ENCODE measurements at places on chromosomes 13 and 19.

DNA sequence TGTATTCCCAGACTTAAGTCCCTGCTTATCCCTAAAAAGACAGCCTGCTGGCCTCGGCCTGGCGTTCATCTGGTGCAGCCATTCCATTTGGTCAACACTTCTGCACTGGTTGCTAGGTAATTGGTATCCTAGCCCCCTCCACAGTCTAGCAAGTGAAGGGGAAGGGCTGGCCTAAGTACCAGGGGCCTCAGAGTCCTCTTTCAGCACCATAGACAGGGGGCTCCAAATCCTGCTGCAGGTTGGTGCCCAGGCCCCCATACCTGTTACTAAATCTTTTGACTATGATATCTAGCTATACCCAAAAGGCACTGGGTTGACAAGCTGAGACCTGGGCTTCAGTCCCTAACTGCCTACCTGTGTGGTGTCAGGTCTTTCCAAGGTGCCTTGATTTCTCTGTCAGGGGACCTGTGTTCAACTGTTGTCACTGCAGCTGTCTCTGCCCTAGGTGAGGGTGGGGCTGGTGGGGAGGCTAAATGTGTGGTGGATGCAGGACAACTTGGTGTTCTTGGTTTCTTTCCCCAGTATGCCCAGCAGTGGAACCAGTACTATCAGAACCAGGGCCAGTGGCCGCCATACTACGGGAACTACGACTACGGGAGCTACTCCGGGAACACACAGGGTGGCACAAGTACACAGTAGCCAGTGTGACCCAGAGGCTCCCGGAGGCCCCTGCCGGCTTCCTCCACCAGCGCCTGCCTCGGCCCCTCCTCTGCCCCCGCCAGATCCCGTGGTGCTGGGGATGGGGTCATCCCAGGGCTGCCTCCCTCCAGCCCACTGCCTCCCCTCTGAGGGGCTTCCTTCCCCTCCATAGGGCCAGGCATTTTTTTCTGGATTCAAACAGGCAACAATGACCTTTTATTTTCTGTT, 3.8 kb upstream of the CCDC97 start:
- DNase-seq, result no peak

DNA sequence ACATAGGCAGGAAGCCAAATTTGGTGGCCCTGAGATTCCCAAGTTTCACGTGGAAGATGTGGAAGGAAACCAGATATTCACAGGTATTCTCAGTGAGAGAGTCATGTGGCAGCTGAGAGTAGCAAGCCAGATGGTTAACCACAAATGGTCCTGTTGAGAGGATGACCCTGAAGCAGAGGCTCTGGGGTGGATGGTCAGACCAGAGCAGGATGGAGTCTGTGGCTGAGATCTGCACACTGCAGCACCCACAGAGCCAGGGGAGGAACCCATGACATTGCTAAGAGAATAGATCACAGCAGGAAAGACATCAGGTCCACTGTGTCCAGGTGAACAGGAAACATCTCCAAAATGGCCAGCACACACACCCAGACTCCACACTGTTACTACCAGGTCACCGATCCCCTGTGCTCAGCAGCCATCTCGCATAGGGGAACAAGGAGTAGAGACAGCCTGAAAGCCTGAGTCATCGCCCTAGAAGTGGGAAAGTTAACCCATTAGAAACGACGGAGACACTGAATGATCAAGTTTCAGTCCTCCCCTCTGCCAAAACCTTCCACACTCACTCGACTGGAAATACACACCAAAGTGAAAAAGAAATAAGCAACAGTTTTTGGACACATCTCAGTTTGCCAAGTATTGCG, 160.0 kb downstream of the RBM26 start:
- DNase-seq, result no peak

DNA sequence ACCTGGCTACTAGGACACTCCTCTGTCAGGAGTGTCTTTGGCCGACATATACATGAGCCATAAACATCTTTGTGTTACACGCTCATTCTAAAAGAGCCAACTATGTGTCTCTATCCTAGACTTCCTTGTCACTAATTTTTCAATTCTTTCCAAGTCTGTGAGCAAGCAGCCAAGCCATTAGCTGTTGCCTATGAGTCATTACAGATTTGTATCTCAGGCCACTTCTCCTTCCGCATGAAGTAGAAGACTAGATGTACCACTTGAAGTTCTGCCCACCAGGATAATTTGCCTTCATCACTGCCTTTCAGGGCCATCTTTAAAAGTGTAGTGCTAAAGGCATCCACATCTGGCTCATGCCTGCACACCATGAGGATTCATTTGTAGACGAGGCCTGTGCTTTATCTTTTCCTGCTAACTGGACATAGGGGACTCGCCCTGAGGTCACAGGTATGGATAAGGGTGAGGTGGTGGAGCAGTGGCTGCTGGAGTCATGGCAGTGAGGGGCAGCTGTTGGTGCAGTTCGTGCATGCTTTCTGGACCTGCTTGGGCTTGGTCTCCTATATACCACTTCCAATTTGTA, 126.1 kb upstream of the KL start:
- DNase-seq, result no peak

DNA sequence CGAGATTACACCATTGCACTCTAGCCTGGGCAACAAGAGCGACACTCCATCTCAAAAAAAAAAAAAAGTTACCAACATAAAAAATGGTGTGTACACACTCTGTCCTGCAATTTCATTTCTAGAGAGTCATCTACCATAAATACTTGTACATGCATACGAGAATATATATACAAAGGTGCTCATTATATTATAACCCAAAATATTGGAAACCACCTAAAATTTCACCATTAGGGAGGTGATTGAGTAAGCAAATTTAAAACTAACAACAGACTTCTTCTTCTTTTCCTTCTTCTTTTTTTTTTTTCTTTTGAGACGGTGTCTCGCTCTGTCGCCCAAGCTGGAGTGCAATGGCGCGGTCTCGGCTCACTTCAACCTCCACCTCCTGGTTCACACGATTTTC, 7.4 kb upstream of the C5AR1 start:
- DNase-seq, result no peak

DNA sequence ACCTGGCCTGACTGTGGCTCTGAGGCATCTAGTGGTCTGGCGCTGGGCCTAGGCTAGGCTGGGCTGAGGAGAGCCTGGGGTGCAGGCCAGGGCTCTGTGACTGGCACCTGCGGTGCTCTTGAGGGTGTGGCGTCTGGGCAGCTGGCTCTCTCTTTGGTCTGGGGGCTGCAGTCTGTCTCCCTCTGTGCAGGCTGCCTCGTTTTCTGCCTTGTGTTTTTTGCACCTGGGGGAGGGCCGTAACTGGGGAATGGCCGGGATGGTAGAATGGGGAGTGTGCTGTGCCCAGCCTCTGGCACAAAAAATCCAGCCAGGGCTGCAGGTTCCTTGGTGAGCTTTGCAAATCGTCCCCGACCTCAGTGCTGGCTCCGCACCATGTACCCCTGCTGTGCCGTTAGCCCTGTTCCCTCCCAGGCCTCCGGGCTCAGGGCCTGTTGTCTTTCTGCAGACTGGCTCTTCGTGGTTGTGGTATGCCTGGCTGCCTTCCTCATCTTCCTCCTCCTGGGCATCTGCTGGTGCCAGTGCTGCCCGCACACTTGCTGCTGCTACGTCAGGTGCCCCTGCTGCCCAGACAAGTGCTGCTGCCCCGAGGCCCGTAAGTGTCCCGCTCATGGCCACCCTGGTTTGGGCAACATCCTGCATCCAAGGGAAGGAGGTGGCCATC, 6.5 kb upstream of the USF2 start:
- no peak for DNase-seq

GRCh38 chr13:32107474-32107873, 75.9 kb downstream of the FRY start:
- DNase-seq, result peak; percentile 16

- DNase-seq, result peak; percentile 76
Measured at GRCh38 chr19:51259348-51260245, 8.7 kb downstream of the SIGLECL1 start.

- no peak for DNase-seq
Measured at GRCh38 chr13:90696254-90696653, 651.2 kb upstream of the MIR17HG start.

GRCh38 chr13:20002787-20003186, 44.3 kb downstream of the ZMYM2 start:
- no peak for DNase-seq

- no peak for DNase-seq
Measured at GRCh38 chr19:4516199-4516938, 1.9 kb downstream of the PLIN4 start.

DNA sequence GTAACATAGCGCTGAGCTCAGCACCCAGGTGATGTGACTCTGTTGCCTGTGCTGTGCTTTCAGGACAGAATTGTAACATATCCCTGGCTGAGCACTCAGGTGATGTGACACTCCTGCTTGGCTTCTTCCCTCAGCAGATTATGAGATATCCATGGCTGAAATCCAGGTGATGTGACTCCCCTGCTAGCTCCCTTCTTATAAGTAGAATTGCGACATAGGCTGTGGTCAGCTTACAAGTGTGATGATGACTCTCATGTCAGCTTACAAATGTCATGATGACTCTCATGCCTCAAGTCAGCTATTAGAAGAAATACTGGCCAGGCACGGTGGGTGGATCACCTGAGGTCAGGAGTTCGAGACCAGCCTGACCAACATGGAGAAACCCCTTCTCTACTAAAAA, 14.3 kb upstream of the ZNF429 start:
- DNase-seq, result no peak
